Type B pancreatic cell (in vitro differentiated cells): ENCODE measurements at places on chromosomes 4 and X.
A peak's percentile ranks its signal among the peaks of the same experiment; 100 is the strongest.

DNA sequence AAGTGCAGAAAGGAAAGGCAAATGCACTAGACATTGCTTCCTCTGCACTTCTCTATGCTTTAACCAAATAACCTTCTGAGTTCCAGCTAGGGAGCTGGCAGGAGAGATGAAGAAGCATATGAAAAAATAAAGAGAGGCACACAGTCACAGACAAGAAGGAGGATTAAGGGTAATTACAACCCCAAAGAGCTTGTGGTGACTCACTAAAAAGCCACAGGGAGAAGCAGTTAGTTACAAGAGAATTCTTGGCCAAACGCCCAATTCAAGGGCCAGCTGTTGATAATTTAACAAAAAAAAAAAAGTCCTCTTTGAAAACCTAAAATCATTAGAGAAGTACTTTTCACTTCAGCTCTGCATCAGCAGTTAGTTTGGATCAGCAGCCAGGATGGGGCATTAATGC lies 478.0 kb downstream of the KCNIP4 start:
- no peaks in the 10 kb centered on the region for H3K36me3 ChIP-seq
- DNase-seq = no peak
- H3K27ac ChIP-seq = no peak overlapping the region
- H3K4me1 ChIP-seq = no peaks in the 10 kb centered on the region
- H3K27me3 ChIP-seq = peaks cover 28% of the 10 kb centered on the region
- H3K4me3 ChIP-seq = no peak overlapping the region

DNA sequence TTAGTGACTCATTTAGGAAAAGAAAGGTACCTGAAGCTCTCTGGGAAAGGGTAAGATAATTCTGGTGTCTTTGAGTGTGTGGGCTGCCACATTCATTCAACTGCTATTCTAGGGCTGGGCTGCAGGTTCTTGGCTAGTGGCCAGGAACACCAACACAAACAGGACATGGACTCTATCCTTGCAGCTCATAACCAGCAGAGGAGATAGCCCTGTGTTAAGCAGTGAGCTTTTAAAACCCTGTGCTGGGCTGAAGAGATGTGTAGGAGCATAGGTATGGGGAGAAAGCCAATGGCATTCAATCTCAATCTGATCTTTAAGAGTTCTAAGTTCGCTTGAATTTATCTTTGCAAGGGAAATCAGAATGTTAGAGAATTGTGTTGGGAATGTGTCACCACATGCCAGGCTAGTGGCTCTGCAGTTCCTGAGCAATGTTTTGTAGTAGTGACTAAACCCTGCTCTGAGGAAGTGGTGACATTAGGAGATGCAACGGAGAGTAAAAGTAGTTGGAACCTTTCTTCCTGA lies 39.2 kb downstream of the SGMS2 start:
- H3K4me3 ChIP-seq = no peak overlapping the region
- peaks cover 5% of the 10 kb centered on the region for H3K4me1 ChIP-seq
- DNase-seq = no peak
- no peaks in the 10 kb centered on the region for H3K27me3 ChIP-seq

DNA sequence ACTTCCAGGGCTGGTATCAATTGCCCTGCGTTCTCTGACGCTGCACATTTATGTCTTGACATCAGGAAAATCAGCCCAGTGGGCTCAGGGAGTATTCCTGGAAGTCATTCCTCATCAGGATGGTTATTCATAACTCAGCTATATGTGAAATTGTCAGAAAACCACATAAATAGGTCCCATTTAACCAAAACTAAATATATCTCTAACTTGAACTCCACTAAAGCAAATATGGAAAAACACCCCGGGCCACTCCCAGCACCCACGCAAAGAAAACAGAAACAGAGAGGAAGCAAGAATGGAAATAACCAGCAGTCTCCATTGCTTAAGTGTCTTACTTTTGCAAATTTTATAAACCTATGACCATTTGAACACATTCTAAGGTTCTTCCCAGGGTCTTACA lies 112.0 kb downstream of the IRF2 start:
- no peaks in the 10 kb centered on the region for H3K36me3 ChIP-seq
- no peak overlapping the region for H3K4me3 ChIP-seq

DNA sequence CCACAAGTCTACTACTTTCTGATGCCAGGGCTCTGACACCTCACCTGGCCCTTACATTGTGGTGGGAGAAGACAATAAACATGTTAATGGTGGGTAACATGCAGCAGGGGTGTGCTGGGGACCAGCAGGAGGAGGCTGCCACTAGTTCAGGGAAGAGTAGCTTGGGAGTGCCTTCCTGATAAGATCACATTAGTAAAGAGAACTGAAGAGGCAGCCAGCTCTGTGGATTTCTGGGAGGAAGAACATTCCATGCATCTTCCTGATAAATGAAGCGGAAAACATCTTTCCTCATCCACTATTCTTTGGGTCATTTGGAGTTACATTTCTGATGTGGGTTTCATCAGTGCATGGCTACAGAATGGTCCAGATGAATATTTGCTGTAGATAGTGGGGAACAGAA lies 9.0 kb downstream of the RNF150 start:
- no peak overlapping the region for H3K4me3 ChIP-seq
- peaks cover 13% of the 10 kb centered on the region for H3K36me3 ChIP-seq
- peaks cover 5% of the 10 kb centered on the region for H3K27me3 ChIP-seq
- DNase-seq = no peak
- peaks cover 23% of the 10 kb centered on the region for H3K4me1 ChIP-seq
- H3K27ac ChIP-seq = no peak overlapping the region

DNA sequence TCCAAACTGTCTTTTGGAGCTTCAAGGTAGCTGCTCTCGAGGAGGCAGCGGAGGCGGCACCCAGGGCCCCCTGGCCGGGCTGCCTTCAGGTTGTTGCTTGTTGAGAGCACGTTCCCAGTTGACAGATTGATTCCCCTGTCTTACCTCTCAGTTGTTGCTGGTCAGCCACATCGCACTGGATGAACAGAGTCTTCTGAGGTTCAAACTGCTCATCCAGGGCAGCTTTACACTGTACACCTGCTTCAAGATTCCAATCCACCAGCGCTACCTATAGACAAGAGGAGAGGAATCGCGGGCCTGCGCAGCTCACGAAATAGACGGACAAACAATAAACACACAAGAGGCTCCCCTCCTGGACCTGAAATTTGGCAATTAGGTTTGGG lies 497 bp downstream of the HPGD start:
- no peak for DNase-seq
- no peaks in the 10 kb centered on the region for H3K4me1 ChIP-seq
- peak overlapping the region; percentile 89 for H3K4me3 ChIP-seq
- peaks cover 46% of the 10 kb centered on the region for H3K27me3 ChIP-seq
- H3K36me3 ChIP-seq = no peaks in the 10 kb centered on the region
- peak overlapping the region; percentile 70 for H3K27ac ChIP-seq
